ENCODE measurements at places on chromosomes 13 and 19. TPM values are rescaled to one million over a fixed set of nuclear protein-coding genes. Genes with fewer than 3 reads are reported as not detected.

The DOCK6 gene
- 17.0 TPM for total RNA-seq

The KASH5 gene
- not detected for total RNA-seq

The ZNF846 gene
- 7.9 TPM for total RNA-seq

The CYP2A6 gene
- not detected for total RNA-seq

The IRGC gene
- not detected for total RNA-seq

The WDR62 gene
- 16.3 TPM for total RNA-seq

The RDH8 gene
- not detected for total RNA-seq

The KLK11 gene
- not detected for total RNA-seq
